ENCODE measurements at places on chromosomes 13 and 19. TPM values are rescaled to one million over a fixed set of nuclear protein-coding genes. Genes with fewer than 3 reads are reported as not detected.

- H3K27me3 ChIP-seq = peaks cover 13% of the 10 kb centered on the region
- H3K27ac ChIP-seq = no peak overlapping the region
- H3K4me3 ChIP-seq = no peak overlapping the region
- no peaks in the 10 kb centered on the region for H3K36me3 ChIP-seq
Measured at GRCh38 chr13:41547251-41548000, 90.1 kb downstream of the RGCC start.

GRCh38 chr19:11658970-11659369 lies 61.7 kb downstream of the ZNF627 start:
- H3K4me1 ChIP-seq = no peaks in the 10 kb centered on the region
- no peak for DNase-seq
- no peak overlapping the region for H3K4me3 ChIP-seq
- no peaks in the 10 kb centered on the region for H3K36me3 ChIP-seq

GRCh38 chr13:98598043-98598442 lies 21.1 kb upstream of the STK24 start:
- DNase-seq = no peak
- no peak overlapping the region for H3K27ac ChIP-seq
- H3K27me3 ChIP-seq = no peaks in the 10 kb centered on the region

PSG11 gene
- polyA plus RNA-seq = not detected

TMEM145 gene
- not detected for polyA plus RNA-seq

ZNF728 gene
- not detected for polyA plus RNA-seq

All from keratinocyte (primary cell).